ENCODE measurements at places on chromosomes 12 and 14.
A peak's percentile ranks its signal among the peaks of the same experiment; 100 is the strongest.

DNA sequence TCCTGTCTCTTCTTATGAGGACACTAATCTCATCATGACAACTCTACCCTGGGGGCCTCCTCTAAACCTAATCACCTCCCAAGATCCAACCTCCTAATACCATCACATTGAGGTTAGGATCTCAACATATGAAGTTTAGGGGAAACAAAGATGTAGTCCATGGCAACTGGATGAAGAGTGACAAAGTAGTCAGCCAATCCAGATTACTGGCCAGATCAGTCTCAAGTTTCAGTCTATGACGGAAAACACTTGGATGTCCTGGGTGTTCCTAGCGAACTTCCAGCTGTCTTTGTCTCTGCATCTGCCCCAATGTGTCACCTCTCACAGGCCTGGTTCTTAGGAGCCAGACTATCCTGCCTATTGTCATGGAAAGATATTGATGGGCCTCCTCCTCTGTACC is 630.8 kb downstream of the AACS start:
- no peak for DNase-seq

DNA sequence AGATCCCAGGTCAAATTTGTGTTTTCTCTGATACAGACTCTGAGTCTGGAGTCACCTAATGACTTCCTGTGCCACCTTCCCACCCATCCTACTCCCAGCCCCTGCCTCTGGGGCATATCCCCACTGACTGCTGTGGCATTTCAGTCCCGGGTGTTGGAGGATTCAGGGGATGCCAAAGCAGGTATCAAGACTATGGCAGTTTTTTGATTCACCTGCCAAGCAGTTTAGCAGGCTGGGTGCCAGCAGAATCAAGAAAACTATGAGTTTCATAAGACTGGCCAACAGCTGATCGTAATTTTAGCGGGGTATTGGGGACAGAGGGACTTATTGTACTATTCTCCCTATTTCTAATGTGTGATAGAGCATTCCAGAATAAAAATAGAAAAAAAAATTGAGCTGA is 4.6 kb downstream of the PLEKHH1 start:
- no peak for DNase-seq

DNA sequence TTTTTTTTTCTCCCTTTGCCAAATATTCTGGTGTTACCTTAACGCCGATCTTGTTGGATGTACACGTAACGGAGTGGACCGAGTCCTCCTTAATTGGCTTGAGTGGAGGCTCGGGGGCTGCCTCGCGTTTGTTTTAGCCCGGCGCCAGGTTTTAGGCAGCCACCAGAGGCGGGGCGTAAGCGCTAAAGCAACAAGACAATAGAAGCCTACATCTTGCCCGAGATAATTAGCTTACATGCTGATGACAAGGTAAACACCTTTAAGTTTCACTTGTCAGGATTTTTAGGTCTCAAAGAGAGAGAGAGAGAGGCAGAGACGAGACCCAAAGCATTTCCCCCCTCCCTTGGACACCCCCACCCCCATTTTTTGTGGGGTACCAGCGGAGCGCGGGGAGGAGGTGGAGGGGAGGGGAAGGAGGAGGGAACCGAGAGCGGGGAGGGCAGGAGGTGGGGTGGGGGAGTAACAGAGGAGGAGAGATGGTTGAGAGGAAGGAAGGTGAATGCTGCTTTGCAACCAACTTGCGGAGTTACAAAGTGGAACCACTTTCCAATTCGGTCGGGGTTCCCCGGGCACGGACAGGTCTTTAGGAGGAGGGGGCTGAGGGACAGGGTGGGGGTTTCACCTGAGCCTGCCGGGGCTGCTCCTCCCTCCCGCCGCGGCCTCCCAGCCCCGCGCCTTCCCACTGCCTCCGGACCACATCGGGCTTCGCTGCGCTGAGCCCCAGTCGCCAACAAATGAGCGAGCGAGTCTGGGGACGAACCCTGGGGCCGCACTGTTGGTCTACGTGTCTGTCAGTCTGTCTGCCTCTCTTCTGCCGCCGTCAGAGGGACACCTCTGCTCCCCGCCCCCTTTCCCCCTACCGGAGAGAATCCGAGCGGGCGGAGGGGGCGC is at the start of gene NKX2-1:
Gene NKX2-1, minus strand, starts transcription at position 802 of the 891 bp plus-strand sequence. Its CDS starts 103 bp downstream, at position 699.
- no peak for DNase-seq

DNA sequence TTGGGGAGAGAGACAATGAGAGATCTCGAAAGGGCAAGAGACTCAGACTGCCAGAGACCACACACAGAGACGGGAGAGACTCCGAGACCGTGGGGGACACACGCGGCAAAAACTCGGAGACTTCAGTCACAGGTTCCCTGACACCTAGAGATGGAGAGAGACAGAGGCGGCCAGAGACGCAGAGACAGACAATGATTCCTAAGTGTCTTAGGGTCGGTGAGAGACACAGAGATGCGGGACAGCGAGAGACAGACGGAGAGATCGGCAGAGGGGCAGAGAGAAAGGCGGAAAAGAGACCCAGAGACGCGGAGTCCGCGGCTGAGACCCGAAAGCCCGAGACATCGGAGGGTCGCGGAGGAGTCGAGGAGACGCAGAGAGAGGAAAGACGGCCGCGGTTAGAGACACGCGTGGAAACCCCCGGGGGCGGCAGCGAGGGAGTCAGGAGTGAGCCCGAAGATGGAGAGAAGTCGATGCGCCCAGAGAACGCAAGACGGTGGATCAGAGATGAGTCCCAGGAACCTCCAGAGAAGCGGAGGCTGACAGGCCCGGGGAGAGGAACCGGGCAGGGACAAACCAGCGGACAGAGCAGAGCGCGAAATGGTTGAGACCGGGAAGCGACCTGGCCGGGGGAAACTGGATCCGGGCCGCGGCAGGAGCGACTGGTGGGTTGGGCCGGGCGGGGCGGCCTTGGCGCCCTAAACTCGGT is 7.8 kb downstream of the LHX5 start:
- peak; percentile 25 for DNase-seq

DNA sequence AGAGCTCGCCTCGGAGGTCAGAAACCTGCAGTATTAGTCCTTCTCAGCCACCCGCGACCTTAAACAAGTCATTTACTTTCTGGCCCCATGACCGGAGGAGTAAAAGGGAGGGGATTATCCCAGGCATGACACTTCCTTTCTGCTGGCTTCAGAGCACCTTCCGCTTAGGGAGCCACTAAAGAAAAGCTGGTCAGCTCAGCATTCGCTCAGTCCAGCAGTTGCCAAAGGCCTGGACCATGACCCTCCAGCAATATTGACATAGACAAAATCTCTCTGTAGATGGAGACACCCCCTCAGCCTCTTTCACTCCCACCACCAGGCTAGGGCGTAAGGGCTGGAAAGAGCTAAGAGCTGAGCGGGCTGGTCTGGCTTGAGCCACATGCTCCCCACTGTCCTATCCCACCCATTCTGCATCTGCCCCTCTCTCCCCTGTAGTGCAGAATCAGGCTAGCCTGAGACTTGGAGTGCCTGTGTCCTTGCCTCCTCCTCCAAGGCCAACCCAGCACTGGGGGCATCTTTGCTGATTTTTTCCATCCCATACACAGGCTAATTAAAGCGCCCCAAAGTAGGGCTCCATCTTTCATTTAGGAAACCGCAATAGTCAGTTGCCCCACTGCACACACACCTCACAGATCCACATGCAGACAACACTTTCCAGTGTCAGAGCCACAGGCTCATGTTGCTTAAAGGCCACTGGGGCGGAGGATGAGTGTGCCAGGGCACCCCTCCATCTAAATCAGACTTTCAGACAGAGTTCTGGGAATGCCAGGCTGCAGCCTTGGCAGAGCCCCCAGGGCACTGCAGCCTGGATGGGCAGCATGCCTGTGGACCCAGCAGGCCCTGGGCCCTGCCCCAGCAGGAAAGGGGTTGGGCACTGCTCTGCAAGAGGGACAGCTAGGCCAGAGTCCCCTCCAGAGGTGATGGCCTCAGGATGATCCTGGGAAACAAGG is 4.0 kb upstream of the CPNE6 start:
- DNase-seq = no peak

DNA sequence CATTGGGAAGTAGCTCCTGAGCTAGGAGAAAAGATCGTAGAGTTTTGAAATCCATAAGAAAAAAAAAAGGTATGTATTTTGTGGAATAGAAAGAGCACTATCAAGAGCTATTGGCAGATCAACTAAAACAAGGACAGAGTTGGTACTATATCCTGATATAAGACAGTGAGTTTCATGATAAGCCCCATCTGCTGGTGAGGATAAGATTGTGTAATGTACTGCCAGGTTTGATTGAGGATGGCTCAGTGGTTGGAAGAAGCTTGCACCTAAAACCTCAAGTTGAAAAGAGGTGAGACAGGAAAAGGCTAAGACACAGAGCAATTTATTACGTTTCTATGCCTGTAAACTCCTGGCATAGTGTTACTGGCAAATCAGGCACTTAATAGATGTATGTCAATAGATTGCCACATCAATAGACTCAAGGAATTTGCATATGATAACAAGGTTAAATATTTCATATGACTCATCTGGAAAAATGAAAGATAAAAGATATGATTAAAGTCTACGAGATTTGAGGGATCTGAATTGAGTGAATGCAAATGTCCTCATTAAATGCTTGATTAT is 525.6 kb downstream of the FLRT2 start:
- no peak for DNase-seq

GRCh38 chr14:26163761-26164160 is 434.1 kb downstream of the NOVA1 start:
- no peak for DNase-seq

- DNase-seq = no peak
These were observed 29.5 kb upstream of the MAP1LC3B2 start for GRCh38 chr12:116529686-116530085.

GRCh38 chr14:56666294-56666693 is 86.7 kb downstream of the TMEM260 start:
- no peak for DNase-seq

DNA sequence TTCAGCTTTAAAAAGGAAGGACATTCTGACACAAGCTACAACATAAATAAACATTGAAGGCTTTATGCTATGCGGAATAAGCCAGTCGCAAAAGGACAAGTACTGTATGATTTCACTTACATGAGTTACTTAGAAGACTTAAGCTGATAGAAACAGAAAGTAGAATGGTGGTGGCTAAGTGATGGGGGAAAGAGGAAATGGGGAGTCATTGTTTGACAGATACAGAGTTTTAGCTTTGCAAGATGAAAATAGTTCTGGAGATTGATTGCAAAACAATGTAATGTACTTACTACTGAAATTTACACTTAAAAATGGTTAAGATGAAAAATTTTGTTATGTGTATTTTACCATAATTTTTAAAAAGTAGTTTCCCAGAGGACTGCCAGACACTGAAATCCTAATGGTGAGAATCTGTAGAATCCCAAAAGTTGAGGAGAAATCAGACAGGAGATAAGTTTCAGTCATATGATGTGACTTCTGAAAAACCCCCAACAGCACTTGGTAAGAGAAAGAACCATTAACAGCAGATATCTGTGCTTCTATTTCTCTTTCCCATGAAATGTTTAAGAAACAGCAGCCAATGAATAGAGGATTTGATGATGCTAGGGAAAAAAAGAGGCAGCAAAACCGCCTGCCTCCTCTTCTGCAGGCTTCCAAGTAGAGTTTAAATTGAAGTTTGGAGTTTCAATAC is 16.6 kb upstream of the CLEC2A start:
- no peak for DNase-seq

- no peak for DNase-seq
These were observed 192.2 kb upstream of the LMNTD1 start for GRCh38 chr12:25745281-25745680.

DNA sequence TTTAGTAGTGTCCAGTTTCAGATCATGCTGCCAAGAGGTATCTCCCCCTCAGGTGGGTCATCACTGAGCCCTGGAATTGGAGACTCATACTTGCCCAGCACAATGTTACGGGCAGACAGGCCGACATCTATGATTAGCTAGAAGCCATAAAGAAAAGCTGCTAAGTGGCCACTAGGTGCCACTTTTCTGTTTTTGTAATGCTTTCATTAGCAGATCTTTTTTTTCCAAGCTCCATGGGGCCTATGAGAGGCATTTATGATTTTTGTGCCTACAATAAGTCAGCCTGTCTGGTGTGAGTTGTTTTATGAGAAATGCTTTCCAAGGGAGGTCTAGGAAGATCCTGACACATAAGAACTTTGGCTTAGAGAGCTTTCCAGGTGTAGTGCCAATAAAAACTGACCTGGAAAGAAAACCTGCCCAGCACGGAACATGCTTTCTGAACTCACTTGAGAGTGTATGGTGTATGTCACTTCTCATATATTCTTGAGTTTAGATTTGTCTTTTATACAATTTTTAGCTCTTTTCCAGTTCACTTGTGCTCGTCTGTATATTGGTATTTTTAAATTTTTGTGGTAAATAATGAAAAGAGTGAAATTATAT is 21.8 kb upstream of the SMCO2 start:
- DNase-seq = no peak

DNA sequence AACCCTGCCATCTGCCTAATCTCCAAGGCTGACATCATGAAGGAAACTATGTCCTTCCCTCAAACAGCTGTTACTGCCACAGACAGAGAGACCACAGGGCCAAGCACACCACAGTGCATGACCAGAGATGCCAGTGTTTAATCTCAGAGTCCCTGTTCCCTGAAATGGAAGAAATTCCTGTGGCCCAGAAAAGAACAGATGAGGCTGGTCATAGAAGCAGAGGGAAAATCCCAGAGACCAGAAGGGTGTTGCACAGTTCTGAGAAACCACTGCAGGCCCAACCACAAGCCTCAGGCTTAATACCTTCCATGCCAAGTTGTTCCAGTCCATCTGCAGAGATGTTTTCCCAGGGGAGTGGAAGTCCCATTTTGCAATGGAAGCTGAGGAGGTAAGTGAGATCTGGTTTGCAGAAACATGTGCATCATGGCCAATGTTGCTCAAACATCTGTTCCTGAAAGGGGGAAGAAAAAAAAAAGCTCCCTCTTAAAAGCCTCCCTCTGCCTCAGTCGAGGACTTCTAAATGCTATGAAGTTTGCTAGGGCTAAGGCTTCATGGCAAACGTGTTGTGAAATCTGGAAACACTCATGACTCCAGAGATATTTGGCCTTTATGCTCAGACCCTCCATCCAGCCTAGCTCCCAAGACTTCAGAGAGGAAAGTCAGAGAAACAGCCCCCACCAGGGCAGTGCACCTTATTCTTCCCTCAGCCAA is 98.6 kb downstream of the SCARB1 start:
- no peak for DNase-seq

DNA sequence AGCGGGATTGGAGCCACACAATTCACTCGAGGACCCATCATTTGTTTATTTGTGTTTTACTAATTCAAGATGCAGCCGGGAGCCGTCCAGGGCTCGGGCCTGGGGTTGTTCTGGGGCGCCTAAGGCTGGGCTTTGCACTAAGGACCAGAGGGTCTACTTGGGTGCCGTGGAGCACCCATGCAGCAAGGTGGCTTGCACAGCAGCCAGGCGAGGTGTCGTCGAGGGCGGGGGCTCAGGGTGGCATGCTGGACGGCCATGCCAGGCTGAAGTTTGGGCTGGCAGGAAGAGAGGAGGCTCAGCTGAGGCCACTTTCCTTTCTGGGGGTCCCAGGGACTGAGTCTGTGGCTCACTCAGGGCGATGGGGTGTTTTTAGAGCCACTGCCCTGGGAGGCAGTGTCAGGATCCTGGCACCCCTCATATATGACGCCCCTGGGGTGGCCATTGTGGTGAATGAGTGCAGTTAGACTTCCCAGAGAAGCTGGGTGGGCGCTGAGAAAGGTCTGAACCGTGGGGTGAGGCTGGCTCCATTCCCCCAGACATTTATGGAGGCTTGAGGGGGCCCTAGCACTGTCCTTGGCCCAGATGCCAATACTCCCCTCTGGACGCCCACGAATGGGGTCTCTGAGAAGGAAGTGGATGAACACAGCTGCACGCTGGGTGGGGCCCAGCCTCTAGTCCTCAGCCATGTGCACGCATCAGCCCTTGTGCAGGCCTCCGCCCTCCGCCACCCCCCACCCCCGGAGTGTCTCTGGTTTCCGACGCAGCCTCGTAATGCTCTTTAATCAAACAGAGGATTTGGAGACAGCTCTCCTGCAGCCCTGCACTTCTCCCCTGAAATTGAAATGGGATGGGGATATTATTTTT is 11.3 kb downstream of the MEG3 start:
- DNase-seq = no peak

All from GM12891 (cell line).